ENCODE measurements at places on chromosomes 1 and 21. TPM values are rescaled to one million over a fixed set of nuclear protein-coding genes. Genes with fewer than 3 reads are reported as not detected.

- no peak for DNase-seq
Observed at GRCh38 chr1:224957696-224958095, 28.2 kb downstream of the DNAH14 start.

DNA sequence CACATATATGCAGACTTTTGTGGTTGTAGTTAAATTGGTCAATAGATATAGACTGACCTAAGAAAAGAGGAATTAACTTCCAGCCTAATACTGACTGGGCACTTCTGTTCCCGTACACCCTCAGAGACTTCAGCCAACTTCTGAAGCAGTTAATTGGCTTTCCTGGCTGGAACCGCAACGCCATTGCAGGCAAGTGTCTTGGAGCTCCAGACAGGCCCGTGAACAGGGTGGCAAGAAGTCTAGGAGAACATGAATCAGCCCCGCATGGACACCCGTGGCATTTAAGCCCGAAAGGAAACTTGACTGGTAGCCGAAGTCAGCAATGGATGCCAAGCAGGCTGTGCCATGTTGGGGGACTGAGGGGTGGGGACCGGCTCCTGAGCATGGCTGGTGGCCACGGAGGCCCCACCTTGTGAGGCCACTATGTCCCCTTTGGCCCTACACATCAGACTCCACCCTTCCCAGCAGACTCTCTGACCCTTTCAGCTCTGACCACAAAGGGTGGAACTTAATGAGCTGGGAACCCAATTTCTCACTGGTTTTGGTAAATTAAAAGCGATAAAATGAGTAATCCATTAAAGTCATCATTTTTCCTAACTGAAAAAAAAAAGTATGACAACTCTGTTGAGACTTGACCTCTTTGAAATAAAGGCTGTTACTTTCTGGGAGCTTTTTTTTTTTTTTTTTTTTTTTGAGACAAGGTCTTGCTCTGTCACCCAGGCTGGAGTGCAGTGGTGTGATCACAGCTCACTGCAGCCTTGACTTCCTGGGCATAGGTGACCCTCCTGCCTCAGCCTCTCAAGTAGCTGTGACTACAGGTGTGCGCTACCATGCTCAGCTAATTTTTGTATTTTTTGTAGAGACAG lies 54.1 kb downstream of the RUNX1 start:
- no peak for DNase-seq

DNA sequence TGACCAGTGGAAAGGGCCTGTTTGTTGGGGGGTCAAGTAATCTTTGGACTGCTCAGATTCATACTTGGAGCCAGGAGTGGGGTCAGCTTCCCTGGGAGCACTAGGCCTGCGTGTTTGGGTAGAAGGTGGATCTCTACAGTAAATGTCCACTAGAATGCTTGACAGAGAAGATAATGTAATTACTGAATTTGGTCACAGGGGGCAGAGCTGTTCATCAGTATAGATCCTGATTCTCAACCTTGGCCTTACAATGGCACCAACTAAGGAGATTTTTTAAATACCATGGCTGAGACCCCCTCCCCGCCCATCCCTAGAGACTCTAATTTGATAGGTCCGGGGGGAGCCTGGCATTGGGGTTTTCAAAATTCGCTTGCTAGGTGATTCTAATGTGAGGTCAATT lies 217.5 kb upstream of the PLXNA2 start:
- no peak for DNase-seq

DNA sequence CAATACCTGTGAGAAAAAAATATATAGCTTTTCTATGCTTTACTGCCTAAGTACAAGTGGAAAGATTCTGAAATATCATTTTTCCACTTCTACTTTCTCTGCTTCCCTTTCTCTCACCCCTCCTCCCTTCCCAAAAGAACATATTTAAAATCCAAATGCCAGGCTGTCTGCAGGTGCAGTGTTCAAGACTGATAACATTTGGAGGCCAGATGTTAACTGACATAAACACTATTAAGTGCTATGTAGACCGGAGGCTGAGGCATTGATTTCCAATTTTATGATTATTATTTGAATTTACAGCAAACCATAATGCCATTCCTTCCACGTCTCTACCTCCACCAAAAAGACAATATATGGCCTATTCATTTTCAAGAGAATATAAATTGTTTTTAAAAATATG lies 296.9 kb upstream of the SGIP1 start:
- DNase-seq: no peak

- no peak for DNase-seq
Observed at GRCh38 chr21:45713613-45714012, 70.1 kb downstream of the PCBP3 start.

- DNase-seq: no peak
Observed at GRCh38 chr1:109644670-109645069, 11.2 kb upstream of the GSTM4 start.

DNA sequence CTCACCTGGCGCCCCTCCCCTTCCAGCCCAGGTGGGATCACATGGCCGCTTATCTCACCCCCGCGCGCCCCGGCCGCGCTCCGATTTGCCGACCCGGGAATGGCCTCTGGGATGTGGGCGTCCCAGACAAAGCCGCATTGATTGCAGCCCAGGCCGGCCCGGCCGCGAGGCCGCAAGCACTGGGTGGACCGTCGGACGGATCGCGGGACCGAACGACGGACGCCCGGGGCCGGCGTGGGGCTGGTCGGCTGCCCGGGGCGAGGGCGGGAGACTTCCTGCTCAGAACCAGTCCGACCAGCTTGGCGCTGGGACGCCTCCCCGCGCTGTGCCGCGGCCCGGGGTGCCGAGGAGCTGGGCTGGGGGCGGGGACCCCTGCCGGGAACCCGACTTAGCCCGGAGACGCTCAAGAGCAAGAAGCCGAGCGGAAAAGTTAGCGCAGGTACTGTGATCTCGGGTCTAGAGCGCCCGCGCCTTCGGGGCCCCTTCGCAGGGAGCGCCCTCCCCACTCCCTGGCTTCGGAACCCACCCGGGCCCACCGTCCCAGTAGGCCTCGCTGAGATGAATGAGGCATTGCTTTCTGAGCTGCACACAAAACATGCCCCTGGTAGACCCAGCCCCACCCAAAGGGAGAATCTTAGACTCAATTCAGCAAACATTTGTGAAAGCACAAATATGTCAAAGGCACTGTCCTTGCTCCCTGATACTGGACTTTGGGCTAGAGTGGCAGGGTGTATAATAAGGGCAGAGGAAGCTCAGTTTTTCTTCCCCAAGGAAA lies 415 bp upstream of the LAD1 start:
- no peak for DNase-seq

GRCh38 chr1:203380420-203381150 lies 29.7 kb upstream of the FMOD start:
- DNase-seq: peak; percentile 55

- no peak for DNase-seq
Observed at GRCh38 chr1:54137534-54138061, 15.2 kb downstream of the CDCP2 start.

DNA sequence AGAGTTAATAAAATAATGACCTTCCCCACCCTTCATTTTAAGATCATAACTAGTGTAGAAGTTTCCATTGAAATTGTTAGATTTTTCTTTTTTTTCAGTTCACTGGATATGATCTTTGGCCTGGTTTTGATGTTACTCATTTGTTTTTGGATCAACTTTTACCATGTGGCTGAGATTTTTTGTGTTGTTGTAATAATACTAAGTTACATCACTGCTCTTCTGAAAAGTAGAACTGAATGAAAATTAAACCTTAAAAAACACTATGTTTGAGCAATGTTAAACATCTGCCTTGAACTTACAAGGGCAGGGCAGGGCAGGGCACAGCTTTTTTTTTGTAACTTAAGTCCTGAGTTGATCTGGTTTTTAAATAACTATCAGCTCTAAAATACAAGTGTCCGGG lies 204.8 kb upstream of the ADAMTS5 start:
- DNase-seq: no peak

- DNase-seq: no peak
Observed at GRCh38 chr1:207172885-207173284, 68.9 kb downstream of the C4BPA start.

The IGSF9 gene
- 0.23 TPM for total RNA-seq

The TRIM58 gene
- total RNA-seq: 7.3 TPM

The GUCA2A gene
- not detected for total RNA-seq

The AMPD1 gene
- total RNA-seq: not detected

The FAM177B gene
- total RNA-seq: 1.3 TPM
